Endothelial cell (in vitro differentiated cells): ENCODE measurements at places on chromosomes 16 and 17.

GRCh38 chr17:41967921-41968578 is 1.5 kb downstream of the CNP start:
- DNase-seq: no peak

DNA sequence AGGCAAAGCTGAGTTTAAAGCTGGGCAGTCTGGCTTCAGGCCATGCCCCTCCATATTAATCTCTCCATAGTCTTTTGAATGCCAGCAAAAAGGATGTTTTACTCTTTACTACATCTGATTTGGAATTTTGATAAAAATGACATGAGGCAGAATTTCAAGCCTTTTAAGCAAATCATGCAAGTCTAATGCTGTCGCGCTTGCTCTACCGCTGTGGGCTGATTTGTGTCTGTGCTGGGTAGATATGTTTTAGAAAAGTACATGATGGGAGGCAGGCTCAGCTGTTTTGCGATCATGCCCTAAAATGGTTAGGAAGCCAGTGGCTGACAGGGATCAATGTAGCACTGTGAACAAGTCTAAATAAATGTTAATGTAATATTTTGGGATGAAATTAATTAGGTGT is 311.9 kb downstream of the CA10 start:
- no peak for DNase-seq

DNA sequence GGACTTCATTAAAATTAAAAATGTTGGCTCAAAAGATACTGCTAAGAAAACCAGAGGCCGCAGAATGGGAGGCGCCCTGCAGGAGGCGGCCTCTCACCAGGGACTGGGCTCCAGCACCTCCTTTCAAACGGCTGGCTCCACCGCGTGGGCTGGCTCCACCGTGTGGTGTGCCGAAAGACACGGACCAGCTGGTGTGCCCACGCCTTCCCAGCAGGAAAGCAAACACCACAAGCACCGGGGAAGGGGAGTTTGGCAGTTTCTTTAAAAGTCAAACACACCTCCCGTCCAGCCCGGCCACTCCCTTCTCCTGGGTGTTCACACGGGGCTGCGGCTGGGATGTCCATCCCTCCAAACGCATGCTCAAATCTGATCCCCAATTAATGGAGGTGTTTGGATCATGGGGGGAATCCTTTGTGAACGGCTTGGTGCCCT is 13.9 kb downstream of the HAGH start:
- DNase-seq: peak; percentile 52

- DNase-seq: peak; percentile 47
Observed at GRCh38 chr17:81309140-81309858, 14.2 kb upstream of the SLC38A10 start.

DNA sequence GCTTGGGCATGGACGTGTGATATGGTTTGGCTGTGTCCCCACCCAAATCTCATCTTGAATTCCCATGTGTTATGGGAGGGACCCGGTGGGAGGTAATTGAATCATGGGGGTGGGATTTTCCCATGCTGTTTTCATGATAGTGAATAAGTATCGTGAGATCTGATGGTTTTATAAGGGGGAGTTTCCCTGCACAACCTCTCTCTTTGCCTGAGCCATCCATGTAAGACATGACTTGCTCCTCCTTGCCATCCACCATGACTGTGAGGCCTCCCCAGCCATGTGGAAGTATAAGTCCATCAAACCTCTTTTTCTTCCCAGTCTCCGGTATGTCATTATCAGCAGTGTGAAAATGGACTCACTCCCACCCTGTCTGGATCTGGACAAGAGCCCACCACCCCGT is 393.4 kb downstream of the SEC14L1 start:
- no peak for DNase-seq

DNA sequence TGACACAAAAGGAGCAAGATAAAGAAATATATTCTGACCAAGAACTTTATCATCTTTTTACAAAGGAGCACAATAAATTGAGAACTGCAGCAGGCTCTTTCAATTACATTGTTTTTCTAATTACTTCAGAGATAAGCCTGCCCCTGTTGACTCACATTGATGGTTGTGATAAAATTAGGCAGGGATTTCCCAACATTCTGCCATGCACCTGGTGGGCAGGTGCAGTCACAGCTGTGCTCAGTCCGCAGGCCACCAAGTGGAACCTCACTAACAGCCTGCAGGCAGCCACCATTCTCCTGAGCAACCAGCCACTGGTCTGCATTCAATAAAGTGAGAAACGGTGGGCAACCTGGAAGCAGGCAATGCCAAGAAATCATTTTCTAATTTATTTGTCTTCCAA is 5.1 kb downstream of the FANCA start:
- no peak for DNase-seq

DNA sequence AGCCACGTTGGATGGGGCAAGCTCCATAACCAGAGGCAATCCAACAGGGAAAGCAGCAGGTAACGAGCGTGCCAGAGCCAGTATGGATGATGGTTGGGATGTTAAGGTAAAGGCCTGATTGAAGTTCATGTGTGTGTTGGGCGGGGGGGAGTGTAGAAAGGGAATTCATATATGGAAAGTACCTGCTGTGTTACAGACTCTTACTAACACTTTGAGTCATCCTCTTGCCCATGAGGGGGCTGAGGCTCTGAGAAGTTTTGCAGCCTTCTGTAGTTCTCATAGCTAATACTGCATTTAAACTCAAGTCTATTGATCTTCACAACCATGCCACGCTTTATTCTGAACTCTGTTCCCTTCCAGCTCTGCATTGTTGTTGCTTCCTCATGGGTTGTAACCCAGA is 28.5 kb downstream of the SYCE1L start:
- DNase-seq: no peak

DNA sequence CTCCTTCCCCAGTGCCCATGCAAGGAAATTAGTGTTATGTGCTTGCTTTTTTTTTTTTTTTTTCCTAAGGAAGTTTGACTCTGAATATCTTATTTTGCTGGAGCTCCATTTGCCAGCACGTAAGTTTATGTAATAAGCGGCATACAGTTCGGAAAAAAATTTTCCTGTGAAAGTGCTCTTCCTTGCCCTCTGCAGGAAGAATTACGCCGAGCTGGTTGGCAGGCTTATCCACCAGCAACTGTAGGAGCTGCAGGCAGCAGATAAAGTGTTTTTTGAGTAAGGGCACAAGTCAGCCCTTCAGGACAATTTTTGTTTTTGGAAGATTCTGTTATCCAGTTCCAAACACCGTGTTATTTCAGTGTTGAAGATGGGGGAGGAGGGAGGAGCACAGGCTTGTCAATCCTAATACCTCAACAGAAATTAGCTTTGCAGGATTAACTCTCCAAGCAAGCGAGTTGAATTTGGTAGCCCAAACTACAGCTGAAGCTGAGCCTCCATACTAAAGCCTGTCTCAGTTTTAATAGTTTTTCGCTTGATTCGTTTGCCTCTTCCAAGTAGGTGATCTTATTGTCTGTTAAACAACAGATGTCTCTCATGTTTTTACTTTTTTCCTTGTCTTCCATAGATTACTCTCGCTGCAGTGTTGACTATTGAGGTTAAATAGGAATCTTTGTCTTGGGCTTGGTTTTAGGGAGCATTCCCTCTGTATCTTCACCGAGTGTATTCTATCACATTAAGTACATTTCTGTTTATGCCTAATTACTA is 1.1 kb downstream of the SPECC1 start:
- DNase-seq: peak; percentile 29

GRCh38 chr17:31308372-31309334 is 5.2 kb downstream of the EVI2B start:
- no peak for DNase-seq

- no peak for DNase-seq
Observed at GRCh38 chr17:41480136-41480535, 815 bp downstream of the KRT35 start.

GRCh38 chr16:9950658-9951057 is 231.6 kb downstream of the GRIN2A start:
- no peak for DNase-seq

GRCh38 chr16:85286066-85286831 is 174.0 kb upstream of the CIBAR2 start:
- DNase-seq: no peak

GRCh38 chr17:29733166-29733565 is 110.5 kb upstream of the CORO6 start:
- DNase-seq: no peak

GRCh38 chr16:79212114-79212791 is 388.3 kb downstream of the MAF start:
- DNase-seq: no peak

GRCh38 chr17:31329221-31329620 is 7.8 kb upstream of the EVI2A start:
- no peak for DNase-seq

- no peak for DNase-seq
Observed at GRCh38 chr16:28192806-28193529, 18.8 kb downstream of the XPO6 start.

GRCh38 chr17:13346996-13347762 is 254.6 kb downstream of the HS3ST3A1 start:
- DNase-seq: no peak
